ENCODE measurements at places on chromosomes 5 and 9.

- no peak for DNase-seq
Observed at GRCh38 chr5:139473105-139473504, 2.3 kb downstream of the SMIM33 start.

DNA sequence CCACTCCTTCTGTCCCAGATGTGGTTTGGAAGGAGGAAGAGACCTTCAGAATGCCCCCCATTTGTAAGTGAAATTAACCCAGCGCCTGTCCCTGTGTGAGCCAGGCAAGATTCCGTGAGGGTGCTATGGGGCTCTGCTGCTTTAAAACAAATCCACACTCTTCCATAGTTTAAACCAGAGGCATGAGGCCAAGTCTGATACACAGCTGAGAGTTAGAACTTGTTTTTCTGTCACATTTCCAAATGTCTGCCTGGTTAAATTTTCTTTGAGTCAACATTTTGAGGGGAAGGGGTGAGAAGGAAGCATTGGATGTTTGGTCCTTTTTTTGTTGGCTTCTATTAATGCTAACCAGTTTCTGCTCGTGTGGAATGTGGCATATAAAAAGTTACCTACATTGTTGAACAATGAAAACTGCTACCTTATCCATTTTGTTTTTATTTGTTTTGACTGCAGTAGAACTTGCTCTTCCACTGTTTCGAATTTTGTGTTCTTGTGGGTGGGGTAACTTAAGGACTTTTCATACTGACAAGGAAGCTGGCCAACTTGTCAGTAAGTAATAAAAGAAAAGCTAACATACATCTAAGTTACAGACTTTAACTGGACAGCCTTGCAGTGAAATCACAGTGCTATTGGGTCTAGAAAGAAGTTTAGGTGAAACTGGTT, 12.9 kb downstream of the RGMB start:
- no peak for DNase-seq

DNA sequence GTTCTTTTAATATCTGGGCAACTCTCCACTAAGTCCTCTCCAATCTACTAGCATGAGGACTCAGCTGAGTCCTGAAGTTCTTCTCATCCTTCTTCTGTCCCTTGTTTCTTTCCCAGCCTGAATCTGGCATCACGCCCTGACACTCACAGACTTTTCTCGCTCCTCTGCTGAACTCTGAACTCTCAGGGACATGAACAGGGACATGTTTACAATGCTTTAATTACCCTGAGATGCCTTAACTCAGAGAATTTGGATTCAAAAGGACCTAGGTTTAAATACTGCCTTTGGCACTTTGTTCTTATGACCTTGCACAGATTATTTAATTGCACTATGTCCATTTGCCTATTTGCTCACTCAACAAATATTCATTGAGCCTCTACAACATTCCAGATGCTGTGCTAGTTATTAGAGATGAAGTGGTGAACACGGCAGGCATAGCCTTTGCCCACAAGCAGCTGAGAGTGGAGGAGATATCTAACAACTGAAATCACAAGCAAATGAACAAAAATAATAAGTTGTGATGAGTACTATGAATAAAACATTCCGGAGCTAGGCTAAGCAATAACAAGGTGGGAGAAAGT, 106.0 kb downstream of the ADRB2 start:
- no peak for DNase-seq

DNA sequence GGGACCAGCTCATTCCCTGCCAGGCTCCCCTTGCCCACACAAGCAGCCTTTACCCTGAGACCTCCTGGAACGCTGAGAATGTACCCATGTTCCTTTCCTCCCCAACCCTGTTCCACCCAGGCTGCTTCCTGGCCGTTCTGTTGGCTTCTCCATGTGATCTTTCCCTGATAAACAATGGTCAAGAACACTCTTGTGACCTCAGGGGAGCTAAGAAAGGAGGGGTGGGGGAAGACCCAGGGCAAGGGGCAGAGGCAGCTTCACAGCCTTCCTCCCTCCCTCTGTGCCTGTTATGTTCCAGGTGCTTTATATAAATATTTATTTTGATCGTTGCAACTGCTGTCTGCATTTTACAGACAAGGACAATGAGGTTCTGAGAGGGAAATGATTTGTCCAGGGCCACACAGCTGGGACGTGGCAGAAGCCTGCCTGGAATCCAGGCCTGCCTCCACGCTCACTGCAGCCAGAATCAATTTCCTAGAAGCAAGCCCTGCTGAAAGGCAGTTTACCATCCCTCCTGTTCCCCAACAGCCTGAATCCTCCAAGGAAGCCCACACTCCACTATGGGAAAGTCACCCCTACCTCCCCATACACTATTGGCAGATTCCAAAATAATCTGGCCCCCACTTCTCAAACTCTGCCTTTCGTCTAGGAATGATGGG, 3.9 kb downstream of the SHROOM1 start:
- DNase-seq, result no peak

- peak; percentile 64 for DNase-seq
Observed at GRCh38 chr9:136619742-136620440, 42.8 kb upstream of the EGFL7 start.

DNA sequence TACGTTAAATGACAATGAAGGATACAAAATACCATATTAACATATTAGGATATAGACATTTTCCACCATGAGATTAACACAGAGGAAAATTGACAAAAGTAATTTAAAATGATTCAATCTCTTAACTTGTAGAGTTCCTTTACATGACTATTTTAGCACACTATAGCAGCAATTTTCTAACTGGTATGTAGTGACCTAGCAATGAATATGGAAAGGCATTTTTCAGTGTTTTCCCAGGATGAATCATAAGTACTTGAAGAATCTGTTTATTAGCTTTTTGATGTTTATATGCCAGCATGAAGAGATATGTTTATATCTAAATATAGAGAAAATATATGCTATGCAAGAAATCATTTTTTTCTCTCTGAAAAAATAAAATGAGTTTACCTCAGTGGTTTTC, 782.5 kb upstream of the CDH10 start:
- no peak for DNase-seq

DNA sequence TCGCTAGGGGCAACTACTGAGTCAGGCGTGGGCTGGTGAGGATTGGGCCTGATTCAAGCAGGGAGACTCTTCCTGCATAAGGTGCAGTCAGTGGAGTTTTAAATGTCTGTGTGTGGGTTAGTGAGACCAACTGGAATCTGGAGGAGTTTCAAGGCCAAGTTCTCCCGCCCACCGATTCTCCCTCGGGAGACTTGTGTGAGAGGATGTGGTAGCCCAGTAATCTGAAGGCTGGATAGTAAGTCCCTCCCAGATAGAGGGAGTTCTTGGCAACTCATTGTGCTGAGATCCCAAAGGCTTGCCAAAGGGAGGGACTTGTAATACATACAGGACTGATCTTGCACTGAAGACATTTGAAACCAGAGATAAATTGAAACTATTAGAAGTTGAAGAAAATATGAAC, 51.8 kb downstream of the WDR36 start:
- DNase-seq, result no peak

DNA sequence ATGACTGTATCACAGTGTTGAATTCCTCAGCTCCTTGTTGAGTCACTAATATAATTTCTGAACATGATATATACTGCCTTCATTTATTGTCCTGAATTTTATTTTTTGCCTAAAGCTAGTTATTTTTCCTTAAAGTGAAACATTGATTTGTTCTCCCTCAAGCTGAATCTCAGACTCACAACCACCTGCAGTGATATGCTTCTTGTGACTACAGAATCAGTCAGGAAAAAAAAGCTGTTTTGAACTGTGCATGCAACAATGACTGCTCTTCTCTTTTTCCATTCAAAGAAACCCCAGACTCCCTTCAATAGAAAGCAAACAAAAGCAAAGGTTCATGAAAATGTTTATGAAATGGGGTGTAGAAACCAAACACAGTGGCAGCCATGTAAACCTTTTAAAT, 470.2 kb upstream of the CHD1 start:
- DNase-seq, result no peak

DNA sequence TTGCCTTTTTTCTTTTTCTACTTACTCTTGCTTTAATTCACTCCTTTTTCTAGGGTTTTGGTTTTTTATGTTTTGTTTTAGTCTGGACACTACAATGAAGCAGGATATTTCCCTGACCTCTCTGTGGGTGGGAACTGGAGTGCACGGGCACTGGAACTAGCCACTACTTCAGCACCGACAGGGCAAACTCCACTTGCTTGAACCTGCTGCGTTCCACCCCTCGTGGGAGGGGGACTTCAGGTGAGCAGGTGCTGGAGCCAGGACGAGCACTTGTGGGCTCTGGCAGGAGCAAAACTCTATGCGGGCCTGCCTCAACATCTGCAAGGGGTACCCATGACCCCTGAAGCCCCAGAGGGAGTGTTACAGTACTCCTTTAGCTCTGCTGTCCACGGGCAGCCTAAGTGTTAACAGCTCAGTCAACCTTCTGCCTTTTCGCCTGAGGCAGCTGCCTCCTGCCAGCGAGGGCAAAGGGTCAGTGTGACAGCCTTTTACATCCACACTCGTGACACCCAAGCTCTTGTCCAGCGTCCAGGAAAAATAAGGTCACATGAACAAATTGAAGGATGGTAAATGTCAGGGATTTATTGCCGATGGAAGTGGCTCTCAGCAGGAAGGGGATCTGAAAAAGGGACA, 144.1 kb upstream of the NFIL3 start:
- DNase-seq, result no peak

DNA sequence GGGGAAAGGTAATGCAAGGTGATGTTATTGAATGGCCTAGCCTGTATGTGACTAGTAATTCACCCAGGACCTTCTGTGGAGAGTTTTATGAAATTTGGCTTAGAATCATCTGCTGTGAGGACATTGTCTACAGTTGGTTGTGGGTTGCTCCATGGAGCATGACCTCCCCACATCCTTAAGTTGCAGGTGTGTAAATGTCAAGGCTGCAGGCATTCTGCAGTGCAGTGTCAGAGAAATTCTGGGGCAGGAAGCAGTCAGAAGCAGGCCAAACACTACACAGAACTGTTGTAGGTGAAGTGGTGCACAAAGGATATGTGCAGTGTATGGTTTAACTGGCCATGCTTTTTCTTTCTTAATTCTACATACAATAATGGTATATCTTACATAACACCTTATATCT, 588.3 kb downstream of the EBF1 start:
- no peak for DNase-seq

GRCh38 chr5:160657622-160658458, 194.2 kb downstream of the ATP10B start:
- no peak for DNase-seq

DNA sequence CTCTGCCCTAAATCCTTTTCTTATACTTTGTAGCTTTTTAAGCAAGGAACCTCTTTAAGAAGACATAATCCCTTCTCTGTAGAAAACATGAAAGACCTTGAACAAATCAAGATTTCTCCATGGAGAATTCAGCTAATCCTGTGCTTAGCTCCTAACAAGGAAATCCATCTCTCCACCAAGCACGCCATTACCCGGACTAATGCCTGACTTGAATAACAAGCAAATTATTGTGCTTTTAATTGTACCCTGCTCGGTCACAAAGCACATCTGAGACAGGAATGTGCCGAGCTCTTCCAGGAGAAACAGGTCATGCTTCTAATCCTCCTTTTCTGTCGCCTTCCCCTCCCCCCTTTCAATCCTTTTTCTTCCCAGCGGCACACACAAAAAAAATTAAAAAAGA, 141.3 kb downstream of the PSAT1 start:
- DNase-seq, result no peak

DNA sequence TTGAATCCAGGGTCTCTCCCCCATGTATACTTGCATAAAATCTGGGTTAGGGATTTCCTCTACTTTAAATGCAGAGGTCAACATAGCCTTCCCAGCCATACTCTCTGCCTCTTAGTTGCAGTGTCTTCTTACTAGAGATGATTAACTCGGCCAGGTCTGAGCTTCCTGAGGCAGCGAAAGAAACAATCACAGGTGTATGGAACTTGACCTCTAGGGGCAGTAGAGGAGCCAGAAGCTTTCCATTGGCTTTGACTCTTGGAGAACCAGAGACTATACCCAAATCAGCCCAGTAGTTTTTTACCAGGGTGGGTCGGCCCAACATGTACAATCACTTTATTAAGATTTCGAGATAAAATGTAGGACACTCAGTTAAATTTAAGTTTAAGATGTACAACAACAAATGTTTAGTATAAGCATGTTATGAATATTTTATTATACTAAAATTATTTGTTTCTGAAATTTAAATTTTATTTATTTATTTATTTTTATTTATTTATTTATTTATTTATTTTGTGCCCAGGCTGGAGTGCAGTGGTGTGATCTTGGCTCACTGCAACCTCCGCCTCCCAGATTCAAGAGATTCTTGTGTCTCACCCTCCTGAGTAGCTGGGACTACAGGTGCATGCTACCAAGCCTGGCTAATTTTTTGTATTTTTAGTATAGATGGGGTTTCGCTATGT, 48.0 kb upstream of the DMRT3 start:
- DNase-seq, result peak; percentile 8
